ENCODE measurements at places on chromosomes 1 and 21.
A peak's percentile ranks its signal among the peaks of the same experiment; 100 is the strongest.

DNA sequence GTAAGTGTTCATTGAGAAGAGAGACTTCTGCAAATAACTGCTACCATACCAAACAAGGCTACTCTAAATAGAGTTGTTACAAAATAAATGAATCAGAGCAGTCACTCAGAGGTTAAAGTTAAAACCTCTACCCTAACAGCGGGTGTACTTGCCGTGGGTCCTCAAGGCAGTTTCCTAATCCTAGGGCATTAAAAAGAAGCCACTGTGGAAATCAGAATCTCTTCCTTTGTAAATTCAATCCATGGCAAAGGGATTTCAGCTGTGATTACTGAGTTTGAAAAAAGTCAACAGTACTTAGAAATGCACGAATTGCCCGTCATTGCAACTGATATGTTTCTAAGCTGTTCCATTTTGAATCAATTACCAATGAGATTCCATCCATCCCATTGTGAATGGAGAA is 13.5 kb downstream of the TBX15 start:
- no peak for DNase-seq

DNA sequence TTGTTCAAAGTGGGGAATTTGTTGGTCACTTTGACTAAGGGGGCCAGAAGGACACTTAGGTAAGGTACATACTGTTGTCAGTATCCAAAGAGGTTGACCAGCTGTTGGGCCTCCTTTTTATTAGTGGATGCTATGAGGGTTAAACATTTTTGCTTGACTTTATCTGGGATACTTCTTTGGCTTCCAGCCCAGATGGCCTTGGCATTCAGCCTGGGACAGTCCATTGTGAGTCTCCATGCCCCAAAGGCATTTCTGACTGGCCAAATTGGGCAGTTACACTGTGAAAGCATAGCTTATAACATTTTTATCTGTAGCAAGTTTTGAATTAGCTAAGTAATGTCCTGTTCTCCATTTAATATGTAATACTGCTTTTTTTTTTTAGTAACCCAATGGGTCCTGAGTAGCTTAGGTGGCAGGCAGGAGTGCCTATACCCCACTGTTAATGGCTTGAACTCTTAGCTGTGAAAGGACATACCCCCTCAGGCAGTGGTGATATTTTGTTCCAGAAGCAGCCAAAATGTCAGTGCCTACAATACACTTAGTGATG is 35.4 kb upstream of the CD1D start:
- DNase-seq: peak; percentile 42

DNA sequence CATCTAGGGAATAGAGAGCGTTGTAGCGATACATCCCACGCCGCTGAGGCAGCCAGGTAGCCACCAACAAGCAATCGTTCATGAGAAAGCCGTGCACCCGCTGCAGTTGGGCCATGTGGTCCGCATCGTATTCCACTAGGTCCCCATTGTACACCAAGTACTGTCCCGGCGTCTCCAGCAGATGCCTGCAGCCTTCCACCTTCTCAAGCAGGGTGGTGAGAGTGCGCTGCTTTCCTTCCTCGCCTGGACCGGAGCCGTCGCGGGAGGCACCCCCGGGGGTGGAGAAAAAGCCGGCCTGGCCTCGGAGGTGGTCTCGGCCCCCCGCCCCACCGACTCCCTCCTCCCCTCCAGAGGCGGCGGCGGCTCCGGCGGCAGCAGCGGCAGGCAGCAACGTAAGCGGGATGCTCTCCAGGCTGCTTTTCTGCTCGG is 595 bp downstream of the EXOC8 start:
- no peak for DNase-seq

DNA sequence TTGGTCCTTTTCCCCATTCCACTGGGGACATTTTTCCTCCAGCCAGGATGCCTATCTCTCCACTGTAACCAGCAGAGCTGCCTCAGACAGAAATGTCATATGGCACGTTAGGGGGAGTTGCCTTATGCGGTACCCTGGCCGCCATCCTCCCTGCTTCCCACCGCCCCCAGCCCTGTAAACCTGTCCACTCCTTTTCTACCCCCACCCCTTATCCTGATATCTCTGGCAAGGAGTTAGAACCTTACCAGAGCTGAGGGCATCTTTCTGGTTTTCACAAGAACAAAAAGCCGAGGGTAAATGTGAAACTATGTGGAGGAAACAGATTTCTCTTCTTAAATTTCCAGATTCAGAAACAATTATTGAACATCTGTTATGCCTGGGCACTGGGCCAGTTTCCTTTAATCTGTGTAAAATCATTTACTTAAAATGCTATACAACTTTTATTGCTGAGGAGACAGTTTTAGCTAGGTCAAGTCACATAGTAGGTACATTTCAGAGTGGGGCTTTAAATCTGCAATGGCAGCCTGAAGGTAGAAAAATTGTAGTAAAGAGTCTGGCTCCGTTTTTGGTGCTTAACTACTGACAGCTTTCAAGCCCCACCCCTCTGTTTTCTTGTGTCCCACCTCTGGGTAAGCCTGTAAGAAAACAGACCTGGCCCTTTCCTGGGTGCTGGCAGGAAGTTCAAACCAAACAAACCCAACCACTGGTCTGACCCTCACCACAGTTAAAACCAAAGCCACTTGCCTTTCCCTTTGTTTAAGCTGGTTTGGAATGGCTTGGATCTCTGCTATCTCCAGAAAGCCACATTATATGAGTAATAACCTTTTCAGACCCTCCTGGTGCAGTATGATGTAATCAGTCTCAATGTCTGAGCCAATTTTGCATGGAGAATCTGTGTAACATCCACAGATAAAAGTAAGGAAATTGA is 319.0 kb downstream of the HHAT start:
- DNase-seq: peak; percentile 26

DNA sequence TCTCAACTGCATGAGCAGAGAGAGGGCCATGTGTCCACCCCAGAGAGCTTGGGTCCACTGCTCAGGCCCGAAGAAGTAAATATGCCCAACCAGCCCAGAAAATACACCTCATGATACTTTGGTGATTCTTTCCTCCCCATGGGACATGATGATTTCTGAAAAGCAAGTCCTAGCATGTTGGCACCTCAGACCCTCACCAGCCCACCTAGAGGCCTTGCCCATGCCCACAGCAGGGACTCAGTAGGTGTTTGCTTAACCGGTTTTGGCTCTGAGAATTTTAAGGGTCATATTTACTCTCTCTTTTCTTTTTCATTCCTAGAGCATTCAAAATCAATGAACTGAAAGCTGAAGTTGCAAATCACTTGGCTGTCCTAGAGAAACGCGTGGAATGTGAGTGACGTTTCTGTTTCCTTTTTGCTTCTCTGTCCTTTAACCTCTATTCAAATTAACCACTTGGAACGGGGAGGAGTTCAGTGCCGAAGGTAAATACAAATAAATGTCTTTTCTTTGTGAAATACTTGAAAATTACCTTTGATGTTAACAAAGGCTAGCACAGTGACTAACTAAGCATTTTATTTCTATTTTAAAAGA is 79.7 kb downstream of the PDE9A start:
- no peak for DNase-seq

GRCh38 chr1:244075247-244075722 is 24.2 kb downstream of the ZBTB18 start:
- no peak for DNase-seq

- DNase-seq: no peak
Measured at GRCh38 chr1:98749152-98749756, 87.7 kb downstream of the SNX7 start.

DNA sequence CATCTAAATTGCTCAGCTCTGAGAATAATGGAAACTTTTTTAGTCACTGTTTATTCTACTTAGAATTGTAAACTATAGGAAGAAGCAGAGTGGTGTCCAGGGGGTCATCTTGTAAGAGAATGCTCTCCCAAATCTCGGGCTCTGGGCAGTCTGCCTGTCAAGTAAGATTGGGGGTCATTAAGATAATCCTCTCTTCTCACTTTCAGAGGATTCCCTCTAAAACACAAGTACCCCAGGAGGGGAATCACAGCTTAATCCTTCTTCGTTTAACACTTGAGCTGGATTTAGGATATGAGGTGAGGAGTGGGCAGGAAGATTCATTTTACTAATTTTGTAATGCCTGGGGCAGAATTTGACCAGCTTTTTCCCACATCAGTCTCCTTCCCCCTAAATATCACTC is 81.2 kb downstream of the RPS6KA1 start:
- DNase-seq: no peak

GRCh38 chr1:100502052-100502792 is 35.7 kb upstream of the GPR88 start:
- peak; percentile 22 for DNase-seq

- peak; percentile 91 for DNase-seq
Measured at GRCh38 chr1:100597061-100597741, 59.3 kb downstream of the GPR88 start.

DNA sequence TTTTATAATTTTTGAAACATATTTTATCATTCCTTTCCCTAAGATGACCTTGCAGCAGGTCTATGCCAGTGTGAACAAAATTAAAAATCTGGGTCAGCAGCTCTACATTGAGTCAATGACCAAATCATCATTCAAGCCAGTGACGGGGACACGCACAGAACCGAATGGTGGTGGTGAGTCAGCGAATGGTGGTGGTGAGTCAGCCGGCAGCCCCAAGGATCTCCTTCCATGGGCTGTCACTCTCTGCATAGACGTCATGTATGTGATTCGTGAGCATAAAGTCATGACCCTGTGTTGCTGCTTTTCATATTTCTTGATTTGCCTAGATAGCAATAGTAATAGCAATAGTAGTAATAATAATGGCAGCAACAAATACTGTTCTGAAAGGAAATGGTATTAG is 26.3 kb downstream of the PER3 start:
- peak; percentile 77 for DNase-seq

DNA sequence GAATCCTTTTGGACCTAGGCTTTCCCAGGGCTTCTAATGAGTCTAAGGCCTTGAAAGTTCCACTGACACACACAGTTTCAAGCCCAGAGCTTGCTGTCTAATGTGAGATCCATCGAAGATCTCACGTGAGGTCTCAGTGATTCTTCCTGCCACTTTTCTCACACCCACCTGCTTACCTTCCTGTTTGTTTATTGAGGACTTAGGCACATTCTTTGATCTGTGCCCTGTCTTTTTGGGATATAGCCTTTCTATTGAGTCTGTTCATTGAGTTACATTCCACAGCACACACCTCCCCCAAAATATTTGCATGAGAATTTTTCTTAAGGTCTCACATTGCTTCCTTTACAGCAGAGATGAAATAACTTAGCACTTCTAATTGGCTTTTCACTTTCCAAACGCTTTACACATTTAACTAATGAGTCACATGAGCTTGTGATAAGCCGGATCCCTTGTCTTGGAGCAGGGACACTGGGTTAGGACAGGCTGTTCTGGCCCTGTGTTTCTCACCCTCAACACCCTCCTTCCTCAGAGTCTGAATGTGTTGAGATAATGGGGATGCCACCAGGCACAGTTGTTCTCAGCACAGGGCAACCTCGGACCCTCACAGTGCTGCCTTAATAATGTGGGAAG is 288.3 kb downstream of the TM2D1 start:
- no peak for DNase-seq

- DNase-seq: no peak
Measured at GRCh38 chr21:45187646-45188045, 100.0 kb downstream of the POFUT2 start.

- DNase-seq: no peak
Measured at GRCh38 chr1:31441558-31441957, 28.5 kb downstream of the SERINC2 start.

DNA sequence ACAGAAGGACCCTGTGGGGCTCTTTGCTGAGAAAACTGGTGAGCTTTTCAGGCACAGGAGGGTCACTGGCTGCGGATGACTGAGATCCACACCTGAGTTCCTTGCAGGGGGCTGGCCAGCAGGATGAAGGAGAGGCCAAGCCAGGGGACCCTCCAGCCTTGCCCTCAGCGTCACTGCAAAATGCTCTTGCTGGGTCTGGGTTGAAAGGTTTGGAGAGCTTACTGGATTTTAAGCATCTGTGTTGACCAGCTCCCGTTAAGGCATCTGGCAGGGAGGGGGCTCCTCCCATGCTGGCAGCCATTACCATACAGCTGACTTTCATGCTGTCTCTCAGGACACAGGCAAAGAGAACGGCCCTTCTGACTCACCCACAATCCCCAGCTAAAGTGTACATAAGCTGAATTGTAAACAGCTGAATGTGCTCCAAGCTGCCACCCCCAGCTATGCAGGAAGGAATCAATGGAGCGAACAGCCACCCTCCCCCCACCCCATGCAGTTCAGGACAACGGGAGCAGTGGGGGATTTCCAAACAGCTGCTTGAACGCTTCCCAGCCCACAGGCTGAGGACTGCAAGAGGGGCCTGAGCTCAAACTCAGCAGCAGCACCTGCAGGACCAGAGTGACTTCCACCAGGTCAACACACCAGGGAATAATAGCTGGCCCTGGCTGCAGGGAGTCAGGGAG is 21.3 kb upstream of the A3GALT2 start:
- DNase-seq: peak; percentile 91

- DNase-seq: no peak
Measured at GRCh38 chr1:224673141-224673540, 57.0 kb downstream of the CNIH3 start.

GRCh38 chr21:17370263-17370662 is 142.6 kb upstream of the CXADR start:
- no peak for DNase-seq

Data from HS-5 (cell line).